ENCODE measurements at places on chromosomes 7 and 10.

DNA sequence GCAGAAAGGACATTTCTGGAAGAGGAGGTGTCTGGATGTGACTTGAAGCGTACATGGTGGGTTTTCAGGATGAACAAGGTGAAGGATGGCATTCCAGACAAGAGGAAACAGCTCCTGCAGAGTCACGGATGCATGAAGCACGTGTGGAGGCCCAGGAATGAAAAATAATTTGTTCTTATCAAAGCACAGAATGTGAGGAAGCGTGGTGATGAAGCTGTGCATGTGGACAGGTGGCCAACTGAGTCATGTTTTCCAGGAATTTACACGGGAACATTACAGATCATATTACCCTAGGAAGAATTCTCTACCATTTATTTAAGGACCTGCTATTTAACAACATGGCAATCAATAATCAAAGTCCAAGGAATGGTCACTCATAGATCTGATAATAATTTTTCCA is 413.2 kb upstream of the KLF6 start:
- no peak for DNase-seq

DNA sequence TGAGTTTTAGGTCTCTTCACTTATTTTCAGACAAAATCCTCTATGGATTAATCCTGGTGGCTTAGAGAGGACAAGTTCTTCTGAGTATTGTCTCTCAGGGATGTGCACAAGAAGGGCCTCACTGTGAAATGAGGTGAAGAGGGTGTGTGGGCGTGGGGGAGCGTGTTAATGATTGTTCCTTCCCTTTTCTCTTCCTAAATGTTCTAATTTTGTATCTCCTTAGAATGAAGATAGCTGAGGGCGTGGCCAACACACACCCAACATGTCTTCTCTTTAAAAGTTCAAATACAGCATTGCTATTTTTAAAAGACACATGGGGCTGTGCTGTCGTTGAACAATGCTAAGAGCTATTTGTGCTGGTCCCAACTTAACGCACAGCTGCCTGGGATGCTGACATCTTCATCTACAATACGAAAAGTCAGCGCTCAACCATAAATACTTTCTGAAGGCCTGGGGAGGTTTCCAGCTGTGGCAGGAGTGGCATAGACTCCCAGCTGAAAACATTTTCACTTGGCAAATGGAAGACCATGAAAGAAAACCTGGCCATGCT is 135.9 kb downstream of the JCAD start:
- DNase-seq: no peak

- no peak for DNase-seq
These were observed 266.2 kb downstream of the CREB5 start for GRCh38 chr7:28678431-28678965.

GRCh38 chr7:30920584-30921539 is 9.2 kb downstream of the AQP1 start:
- DNase-seq: no peak

GRCh38 chr7:117250801-117251200 is 72.1 kb downstream of the WNT2 start:
- no peak for DNase-seq

GRCh38 chr7:6268023-6268900 is 4.2 kb downstream of the CYTH3 start:
- no peak for DNase-seq

GRCh38 chr10:101224060-101224909 is 5.0 kb downstream of the LBX1 start:
- no peak for DNase-seq

GRCh38 chr10:7933262-7933661 is 115.0 kb downstream of the TAF3 start:
- DNase-seq: no peak

DNA sequence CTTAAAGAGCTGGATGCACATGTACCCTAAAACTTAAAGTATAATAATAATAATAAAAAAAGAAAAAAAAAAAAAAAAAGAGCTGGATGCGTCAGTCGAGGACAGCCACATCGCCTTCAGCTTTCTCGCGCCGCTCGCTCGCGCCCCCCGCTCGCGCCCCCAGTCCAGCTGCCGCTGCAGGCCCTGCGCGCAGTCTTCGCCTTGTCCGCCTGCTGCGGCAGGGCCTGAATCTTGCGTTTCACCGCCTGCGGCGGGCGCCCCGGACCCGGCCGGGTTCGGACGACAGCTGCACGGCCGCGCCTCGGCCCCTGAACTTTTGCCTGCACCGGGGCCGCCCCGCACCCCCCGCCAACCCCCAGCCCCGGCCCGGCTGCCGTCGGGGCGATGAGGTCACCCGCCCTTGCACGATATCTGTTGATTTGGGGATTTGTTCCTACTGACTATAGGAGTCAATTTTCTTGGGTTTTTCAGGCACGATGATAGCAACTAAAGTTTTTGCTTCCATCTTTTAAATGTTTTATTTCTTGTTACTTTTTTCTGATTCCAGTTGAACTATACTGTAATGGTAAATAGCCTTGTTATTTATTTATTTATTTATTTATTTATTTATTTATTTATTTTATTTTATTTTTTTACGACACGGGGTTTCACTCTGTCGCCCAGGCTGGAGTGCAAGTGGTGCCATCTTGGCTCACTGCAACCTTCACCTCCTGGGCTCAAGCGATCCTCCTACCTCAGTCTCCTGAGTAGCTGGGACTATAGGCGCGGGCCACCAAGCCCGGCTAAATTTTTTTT is 33.5 kb upstream of the CPN1 start:
- no peak for DNase-seq

GRCh38 chr10:106506526-106507283 is 657.8 kb downstream of the SORCS1 start:
- DNase-seq: no peak

DNA sequence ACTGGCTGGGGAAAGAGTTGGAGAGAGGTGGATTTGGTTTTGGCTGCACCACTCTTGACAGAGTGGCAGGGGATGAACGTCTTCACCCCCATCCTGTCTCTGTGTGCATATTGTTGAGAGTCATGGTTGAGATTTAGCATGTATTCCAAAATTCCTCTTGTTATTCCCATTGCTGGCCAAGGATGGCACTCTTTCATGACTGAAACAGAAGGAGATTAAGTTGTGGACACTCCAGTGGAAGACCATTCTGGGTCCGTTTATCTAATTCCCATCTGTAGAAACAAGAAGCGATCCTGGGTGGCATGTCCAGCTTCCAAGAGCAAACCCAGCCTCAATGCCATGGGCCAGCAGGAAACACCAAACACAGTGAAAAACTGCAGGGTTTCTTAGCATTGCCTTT is 469.0 kb upstream of the IGFBP3 start:
- DNase-seq: no peak
